Forelimb muscle (tissue), 1 donor: ENCODE measurements at places on chromosomes 6 and 20.
A peak's percentile ranks its signal among the peaks of the same experiment; 100 is the strongest.

- DNase-seq, result no peak
These were observed 99.3 kb downstream of the SESN1 start for GRCh38 chr6:108995296-108995695.

GRCh38 chr6:33627876-33628275 is 6.8 kb downstream of the ITPR3 start:
- no peak for DNase-seq

- DNase-seq, result no peak
These were observed 11.7 kb upstream of the SIRPB1 start for GRCh38 chr20:1631309-1632151.

- no peak for DNase-seq
These were observed 122.8 kb downstream of the TASP1 start for GRCh38 chr20:13515796-13516558.

GRCh38 chr6:155303361-155303870 is 10.9 kb downstream of the TFB1M start:
- DNase-seq, result no peak

- no peak for DNase-seq
These were observed 113.4 kb downstream of the DACT2 start for GRCh38 chr6:168206186-168206585.

DNA sequence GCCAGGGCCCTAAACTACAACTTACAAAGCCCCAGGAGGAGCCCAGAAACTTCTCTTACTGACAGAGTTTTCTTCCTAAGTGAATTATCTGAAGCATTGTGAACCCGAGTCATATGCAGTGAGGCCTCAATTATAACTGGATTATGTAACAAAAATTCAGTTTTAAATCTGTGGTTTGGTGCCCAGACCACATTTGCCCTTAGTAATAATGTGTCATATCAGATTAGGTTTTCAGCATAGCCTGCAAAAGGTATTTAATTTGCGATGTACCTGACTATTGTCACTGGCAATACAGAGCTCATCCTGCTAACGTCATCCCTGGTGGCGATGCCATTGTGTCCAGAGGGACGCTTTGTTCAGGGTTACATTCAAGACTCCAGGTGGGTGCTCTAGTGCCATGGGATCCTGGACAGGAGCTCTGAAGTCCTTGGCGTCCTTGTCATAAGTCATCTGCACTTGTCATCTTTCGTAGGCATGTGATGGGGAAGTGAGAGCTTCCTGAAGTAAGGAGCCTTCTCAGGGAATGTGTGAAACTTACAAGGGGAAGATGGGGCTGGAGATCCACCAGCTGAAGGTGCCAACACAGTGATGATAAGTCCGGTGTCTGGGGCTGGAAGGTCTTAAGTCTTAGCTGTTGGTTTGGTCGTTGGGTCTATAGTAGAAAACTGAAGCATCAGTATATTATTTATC is 65.1 kb downstream of the HIVEP1 start:
- no peak for DNase-seq

DNA sequence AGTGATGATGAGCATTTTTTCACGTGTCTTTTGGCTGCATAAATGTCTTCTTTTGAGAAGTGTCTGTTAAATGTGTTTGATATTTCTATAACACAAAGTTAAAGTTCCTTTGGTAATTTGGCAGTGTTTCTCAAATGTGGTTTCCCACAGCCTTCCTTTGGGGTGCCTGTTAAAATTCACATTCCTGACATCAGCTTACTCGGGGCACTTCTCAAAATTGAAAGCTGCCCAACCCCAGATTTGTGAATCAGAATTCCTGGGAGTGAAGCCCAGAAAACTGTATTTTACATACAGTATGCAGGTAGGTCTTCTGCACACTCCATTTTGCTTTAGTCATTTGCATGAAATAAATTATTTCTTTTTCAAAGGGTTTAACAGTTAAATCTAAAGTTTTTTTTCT is 207.9 kb downstream of the GMPR start:
- DNase-seq, result no peak

GRCh38 chr6:33583591-33584155 is 3.6 kb upstream of the BAK1 start:
- DNase-seq, result no peak

DNA sequence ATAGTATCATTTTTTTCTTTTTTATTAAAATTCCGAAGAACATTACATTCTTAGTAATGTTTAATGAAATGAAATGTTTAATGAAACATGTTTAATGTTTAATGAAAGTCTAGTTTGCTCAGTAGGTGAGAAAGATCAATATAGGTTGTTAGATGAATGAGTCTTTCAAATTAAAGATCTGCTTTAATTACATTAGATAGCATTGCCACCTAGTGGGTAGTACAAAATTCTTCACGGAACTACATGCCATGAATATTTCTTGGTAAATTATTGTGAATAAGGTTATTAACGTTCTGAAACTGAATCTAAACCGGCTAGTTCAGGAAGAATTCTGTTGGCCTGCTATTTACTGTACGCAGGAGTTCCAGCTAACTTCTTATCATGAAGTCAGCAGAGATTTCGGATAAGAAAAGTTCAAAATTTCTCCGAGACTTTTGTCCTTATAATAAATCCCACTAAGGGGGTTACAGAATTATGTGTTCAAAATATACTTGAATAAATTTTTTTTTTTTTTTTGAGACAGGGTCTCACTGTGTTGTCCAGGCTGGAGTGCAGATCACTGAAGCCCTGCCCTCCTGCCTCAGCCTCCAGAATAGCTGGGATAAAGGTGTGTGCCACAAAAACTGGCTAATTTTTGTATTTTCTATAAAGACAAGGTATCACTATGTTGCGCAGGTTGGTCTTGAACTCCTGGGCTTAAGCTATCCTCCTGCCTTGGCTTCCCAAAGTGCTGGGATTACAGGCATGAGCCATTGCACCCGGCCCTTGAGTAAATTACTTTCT is 7.9 kb upstream of the GMNN start:
- DNase-seq, result no peak

DNA sequence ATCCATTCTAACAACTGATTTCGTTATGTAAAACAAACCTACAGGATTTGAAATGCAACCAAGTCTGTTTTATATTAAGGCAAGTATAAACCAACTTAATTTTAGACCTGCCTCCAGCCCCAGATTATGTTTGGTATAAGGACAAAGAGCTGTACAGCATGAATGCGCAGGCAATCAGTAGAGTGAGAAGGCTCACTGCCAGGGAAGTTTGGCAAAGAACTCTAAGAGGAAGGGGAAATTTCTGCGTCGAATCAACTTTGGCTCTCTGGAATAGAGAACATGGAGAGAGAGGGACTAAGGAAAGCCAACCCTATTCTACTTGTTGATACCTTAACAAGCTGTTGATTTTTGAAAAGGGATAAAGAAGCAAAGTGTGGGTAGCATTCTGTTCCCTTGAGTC is 96.9 kb upstream of the FOXO3 start:
- DNase-seq, result peak; percentile 55

DNA sequence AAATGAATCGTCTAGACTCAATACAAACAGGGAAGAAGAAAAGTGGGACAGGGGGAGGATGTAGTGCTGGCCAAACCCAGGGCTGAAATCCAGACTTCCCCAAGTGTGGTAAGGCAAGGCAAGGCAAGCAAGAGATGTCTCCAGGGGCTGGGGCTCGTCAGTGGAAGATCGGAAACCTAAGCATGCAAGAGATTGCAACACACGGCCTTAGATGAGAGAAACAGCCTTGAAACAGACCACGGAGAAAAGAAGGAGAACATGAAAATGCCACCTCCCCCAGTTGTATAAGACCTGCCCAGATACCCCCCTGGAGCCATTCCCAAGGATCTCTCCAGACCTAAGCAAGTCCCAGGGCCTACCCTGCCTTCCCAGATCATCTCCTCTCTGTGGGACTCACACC is 20.0 kb downstream of the VEGFA start:
- no peak for DNase-seq

GRCh38 chr6:141105481-141105880 is 1027.2 kb upstream of the GJE1 start:
- DNase-seq, result no peak

DNA sequence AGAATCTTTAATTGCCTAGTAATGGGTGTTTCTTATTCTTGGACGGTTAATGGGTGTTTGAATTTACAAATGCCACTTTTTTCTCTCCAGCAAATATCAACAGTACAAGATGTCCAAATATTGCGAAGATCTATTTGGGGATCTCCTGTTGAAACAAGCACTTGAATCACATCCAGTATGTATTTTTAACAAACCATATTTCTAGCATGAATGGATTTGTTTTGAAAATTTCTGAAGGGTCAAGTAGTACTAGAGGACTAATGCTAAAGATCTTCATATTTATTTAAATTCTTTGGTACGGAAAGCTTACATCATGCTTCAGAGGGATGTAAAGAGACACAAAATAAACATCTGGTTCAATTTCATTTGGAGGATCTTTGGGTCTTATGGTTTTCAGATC is 123.9 kb upstream of the LAMP5 start:
- DNase-seq, result no peak
